Activated CD4-positive, alpha-beta T cell treated with anti-CD3 and anti-CD28 coated beads, Interleukin-2, amount 10 ng/mL, durations not matched to agents 7 days and 5 days (primary cell): ENCODE measurements at places on chromosomes 2 and 18.

DNA sequence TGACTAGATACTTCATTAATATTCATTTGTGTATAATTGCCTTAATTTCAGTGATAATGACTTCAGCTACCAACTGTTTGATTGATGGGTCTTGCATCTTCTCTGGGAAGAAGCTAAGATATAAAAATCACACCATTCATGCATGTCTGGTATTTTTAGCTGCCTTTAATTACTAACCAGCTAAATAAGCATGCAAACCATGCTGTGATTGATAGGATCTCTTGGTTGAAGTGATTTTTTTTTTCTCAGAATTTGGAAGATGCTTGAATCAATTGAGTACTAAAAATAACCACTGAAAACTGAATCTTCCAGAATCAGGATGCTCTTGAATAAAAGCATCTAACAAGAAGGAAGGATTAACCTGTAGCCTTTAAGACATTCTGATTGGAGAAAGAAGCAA is 668.8 kb downstream of the TDRD15 start:
- no peak for DNase-seq

DNA sequence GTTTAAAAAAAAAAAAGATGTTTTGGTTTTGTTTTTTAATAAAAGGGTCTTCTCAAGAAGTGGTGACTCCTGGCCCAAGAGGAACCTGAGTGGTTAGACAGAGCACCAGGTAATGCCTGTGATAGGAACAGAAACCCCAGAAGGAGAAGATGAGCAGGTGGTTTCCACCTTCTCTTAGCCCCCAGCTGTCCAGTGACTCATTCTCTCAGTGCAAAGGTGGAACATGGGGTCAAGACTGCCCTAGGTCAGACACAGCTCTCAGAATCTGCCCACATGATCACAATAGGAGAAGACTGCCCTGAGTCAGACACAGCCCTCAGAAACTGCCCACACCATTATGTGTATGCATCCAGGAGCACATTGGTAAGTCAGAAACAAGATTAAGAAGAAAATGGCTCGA is 61.8 kb downstream of the TBC1D8 start:
- no peak for DNase-seq

GRCh38 chr18:13570856-13571495 is 155.4 kb downstream of the FAM210A start:
- no peak for DNase-seq

GRCh38 chr2:953975-954686 is 3.5 kb downstream of the SNTG2 start:
- DNase-seq: no peak

DNA sequence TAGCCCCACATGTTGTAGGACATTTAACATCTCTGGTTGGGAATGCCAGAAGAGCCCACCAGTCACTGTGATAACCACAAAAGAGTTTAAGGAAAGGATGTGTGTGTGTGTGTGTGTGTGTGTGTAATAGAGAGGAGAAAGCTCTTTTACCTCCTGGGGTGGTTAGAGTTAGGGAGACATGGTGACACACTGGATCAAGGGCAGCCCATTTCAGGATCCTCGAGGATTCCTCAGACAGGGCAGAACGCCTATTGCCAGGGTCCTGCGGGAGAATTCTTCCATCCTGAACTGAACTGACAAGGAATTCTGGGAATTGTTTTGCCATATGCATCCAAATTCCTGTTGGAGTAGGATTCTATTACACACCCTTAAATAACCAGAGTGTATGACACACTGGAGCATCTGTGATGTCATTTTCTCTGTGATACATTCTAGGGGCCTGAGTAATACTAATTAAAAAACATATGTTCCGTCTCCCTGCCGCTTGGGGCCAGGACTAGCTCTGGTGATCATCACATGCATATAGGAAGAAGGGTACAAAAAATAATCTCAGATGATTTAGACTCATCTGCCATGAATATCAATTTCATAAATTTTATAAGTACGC is 156.4 kb upstream of the MMADHC start:
- DNase-seq: no peak

GRCh38 chr18:500632-501405 is at the start of gene COLEC12:
Gene COLEC12 (minus strand): TSS chr18:500701. CDS start chr18:500514, 187 bp downstream.
- no peak for DNase-seq

DNA sequence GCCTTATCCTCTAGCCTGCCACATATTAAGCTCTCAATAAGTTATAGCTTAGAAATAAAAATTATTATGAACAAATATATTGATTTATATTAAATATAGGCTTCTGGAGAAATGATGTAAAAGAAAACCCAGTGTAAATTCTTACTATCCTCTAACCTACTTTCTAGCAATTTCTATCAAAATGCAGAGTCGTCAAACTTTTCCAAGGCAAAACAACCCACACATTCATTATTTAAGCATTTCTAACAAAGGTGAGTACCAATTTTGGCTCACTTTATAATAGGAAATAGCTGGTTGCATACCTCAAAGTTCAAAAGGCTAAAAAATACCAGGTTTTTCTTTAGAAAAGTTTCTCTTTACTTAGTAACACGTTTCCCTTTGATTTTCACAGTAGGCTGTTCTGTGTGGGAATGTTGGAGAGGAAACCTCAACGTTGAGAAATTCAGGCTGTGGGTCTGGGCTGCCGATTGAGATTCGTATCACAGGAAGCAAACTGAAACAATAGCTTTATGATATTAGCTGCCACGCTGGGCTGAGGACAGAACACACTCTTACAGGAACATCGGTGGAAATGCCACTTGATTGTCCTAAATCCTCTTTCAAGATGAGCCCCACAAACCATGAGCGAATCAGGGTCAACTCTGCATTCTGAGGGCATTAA is 53.0 kb downstream of the EPAS1 start:
- DNase-seq: no peak

DNA sequence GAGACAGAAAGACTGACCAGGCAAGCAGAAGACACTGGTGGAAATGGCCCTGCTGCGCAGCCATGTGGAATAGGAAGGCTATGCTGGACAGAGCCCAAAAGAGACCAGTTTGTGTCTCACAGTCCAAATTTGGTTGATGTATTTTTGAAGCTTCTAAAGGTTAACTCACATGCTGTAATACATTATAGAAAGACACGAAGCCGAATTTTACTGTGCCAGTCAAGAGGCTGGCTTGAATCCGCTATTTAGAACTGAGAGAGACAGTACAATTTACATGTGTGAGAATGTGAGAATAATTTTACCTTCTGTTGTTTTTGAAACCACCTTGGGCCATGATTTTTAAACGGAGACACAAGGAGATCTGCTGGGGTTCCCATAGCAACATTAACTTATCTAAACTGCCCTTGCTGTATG is 113.6 kb downstream of the METTL8 start:
- DNase-seq: no peak

DNA sequence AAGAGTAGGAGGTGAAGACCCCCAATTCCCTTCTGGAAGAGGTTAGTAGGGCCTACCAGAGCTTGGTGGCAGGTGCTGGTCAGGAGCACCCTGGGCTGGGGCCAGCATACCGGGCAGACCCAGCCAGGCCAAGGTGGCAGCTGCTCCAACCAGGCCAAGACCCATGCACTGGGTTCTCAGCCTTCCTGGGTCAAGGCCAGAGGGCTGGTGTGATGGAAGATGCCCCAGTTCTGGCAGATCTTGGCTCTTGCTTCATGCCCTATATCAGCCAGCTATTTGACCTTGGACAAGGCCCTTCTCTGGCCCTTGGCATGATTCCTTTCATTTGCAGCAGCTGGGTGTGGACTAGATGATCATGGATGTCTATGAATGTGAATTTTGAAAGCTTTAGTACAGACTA is 57.7 kb downstream of the PRKCE start:
- DNase-seq: no peak

DNA sequence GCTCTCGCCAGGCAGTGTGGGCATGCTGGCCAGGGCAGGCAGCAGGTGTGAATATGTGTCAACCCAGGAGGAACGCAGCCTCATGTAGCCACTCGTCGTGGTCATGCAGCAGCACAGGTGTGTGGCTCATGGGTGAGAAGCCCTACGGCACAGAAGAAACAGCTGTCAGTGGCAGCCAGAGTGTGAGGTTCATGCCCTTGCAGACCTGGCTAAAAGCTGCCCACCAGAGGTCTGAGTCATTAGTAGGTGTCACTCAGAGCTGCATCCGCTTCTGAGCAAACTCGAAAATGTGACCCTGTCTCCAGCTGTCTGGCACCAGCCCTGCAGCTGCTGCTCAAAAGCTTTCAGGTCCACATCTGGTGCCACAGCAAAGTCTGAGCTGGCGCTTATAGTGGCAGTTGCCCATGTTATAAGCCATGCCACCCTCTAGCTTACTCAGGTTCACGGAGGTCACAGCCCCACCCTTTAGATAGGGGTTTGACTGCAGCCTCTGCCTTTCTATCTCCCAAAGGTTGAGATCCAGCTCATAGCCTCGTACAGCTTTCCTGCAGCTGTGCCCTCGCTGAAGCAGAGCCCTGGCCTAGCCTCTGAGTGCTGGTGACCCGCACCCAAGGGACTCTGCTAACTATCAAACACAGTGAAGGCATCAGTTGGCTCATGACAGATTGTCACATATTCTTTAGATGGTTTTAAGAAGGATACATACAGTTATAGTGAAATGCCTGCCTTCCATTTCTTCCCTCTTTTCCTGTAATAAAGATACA is 195.0 kb downstream of the CCDC102B start:
- DNase-seq: no peak

DNA sequence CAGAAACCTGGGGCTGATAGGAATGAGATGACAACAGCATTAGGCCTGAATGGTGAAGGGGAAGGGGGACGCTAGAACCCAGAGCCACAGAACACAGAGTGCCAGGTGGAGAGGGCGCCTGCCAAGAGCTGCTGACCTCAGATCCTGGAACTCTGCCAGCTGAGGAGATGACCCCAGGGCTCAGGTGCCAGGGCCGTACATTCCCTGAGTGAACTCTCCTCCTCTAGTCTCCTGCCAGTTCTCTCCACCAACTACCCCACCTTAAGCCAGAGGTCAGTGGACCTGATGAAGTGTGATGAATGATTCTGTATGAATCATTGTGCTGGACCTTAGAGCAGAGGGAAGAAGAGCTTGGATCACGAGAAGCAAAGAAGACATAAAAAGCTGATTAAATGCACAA is 1582.2 kb upstream of the ACVR2A start:
- DNase-seq: no peak
